Caco-2 (cell line): ENCODE measurements at places on chromosomes 6 and 20.

- peak; percentile 97 for DNase-seq
These were observed 1.2 kb downstream of the LAMA5 start for GRCh38 chr20:62365814-62366369.

- no peak for DNase-seq
These were observed 2.6 kb downstream of the PPP1R14C start for GRCh38 chr6:150145427-150145826.

- DNase-seq, result no peak
These were observed 28.9 kb upstream of the SLC22A3 start for GRCh38 chr6:160319246-160319645.

GRCh38 chr6:62740596-62740995, 454.6 kb upstream of the KHDRBS2 start:
- no peak for DNase-seq

DNA sequence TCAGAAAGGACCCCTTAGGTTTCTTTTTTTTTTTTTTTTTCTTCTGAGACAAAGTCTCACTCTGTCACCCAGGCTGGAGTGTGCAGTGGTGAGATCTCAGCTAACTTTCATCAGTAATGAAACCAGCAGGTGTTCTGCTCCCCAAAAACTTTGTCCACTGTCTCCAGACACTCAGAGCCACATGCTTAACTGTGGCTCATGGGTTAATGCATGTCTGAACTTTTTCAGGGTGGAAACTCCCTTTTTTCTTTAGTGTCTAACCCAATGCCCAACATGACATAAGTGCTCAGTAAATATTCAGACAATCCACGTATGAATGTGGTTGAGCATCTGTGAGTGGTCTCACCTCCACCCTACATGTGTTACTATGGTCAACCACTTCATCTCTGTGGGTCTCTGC, 45.4 kb downstream of the MYB start:
- no peak for DNase-seq

GRCh38 chr20:1304710-1305515, 24.0 kb downstream of the SDCBP2 start:
- no peak for DNase-seq

GRCh38 chr20:20971810-20972209, 134.3 kb downstream of the LINC00237 start:
- DNase-seq, result no peak
